ENCODE measurements at places on chromosomes 16 and 17.

GRCh38 chr16:51405361-51405760 is 254.3 kb upstream of the SALL1 start:
- no peak for DNase-seq

- no peak for DNase-seq
Observed at GRCh38 chr16:89187770-89188392, 12.5 kb downstream of the SLC22A31 start.

- DNase-seq: peak; percentile 84
Observed at GRCh38 chr16:66478733-66479511, 51.8 kb downstream of the BEAN1 start.

- DNase-seq: peak; percentile 76
Observed at GRCh38 chr17:74842599-74843351, 16.9 kb downstream of the GRIN2C start.

DNA sequence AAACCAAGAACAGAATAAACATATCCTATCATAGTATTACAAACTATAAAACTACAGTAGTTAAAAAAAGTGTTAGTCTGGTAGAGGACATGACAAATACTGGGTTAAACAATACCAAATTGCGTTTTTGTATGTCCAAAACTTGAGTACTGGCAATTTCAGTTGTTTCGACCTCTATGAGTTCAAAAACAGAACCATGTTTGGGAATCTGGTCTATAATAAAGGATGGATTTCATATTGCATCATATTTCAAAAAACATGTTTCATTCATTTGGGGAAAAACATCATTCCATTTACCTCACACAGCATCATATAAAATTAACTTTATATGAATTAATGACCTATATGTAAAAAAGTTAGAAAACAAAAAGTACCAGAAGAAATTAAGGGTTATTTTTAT is 81.8 kb downstream of the TRIM37 start:
- no peak for DNase-seq

- DNase-seq: no peak
Observed at GRCh38 chr17:1941272-1942065, 83.7 kb downstream of the RTN4RL1 start.

DNA sequence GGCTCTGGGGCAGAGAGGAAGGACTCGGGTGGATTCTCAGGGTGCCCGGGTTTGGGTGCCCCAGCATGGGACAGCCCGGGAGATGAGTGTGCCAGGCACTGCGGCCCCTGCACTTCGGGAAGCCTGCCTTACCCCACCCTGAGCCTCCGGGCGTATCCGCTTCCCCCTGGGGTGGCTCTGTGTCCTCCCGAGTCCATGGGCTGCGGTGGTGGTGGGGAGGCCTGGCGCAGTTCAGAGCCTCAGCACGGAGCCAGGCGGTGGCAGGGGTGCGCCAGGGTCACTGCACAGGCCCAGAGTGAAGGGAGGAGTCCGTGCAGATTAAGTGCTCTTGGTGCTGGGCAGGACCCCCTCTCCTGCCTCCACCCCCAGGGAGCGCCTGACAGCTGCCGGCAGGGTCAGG is 20.7 kb downstream of the MYBBP1A start:
- DNase-seq: no peak

DNA sequence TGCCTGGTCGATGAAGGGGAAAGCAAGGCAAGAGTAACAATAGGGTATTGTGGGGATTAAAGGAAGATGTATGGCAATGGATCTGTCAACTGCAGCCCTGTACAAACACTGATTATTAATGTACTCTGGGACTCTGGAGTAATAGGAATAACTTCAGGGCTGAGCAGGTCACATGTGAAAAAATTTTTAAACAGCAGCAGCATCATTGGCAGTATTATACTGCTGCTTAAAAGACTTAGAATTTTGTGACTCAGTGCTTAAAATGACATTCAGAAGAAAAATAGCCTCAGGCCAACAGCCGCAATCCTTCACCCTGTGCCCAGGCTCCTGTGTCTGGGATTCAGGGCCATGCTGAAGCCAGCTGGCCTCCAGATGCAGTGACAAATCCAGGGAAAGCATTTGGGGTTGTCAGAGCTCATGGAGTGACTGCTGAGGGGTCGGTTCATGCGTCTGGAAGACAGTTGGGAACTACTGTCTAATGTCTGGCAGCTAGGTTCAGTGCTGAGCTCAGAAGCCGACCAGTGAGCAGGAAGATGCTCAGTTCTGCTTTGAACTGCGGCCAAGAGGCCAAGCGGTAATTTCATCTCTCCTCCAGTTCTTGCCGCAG is 22.2 kb downstream of the TEX2 start:
- DNase-seq: peak; percentile 73

GRCh38 chr16:78563905-78564304 is 464.5 kb downstream of the WWOX start:
- no peak for DNase-seq

DNA sequence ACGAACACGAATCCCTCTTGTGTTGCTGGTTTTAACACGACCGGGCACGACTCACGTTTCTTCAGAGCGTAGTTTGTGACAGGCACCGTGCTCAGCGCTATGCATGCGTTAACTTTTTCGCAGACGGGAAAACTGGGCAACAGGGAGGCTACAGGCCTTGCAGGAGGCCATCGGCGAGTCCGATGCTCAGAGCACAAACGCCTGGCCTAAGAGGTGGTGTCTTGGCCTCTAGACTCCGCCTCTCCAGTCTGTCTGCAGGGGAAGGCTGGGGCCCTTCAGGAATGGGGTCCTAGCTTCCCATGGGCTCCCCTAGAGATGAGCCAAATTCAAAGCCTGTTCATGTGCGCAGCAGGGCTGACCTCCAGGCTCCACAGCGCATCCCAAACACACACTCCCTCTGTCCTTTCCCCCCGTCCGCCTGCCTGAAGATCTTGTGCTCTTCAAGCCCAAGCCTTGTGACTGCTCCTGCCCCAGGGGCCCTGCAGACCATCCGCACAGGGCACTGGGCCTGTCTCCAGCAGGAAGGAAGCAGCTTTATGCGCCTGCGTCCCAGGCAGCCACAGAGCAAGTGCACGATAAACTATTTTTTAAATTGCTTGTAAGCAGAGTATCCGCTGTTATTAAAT is 3.1 kb downstream of the CLCN7 start:
- DNase-seq: no peak

GRCh38 chr17:10838682-10839081 is 795 bp upstream of the PIRT start:
- DNase-seq: no peak

GRCh38 chr17:30894236-30894635 is 11.8 kb downstream of the TEFM start:
- DNase-seq: no peak
